ENCODE measurements at places on chromosomes 6 and 20.

DNA sequence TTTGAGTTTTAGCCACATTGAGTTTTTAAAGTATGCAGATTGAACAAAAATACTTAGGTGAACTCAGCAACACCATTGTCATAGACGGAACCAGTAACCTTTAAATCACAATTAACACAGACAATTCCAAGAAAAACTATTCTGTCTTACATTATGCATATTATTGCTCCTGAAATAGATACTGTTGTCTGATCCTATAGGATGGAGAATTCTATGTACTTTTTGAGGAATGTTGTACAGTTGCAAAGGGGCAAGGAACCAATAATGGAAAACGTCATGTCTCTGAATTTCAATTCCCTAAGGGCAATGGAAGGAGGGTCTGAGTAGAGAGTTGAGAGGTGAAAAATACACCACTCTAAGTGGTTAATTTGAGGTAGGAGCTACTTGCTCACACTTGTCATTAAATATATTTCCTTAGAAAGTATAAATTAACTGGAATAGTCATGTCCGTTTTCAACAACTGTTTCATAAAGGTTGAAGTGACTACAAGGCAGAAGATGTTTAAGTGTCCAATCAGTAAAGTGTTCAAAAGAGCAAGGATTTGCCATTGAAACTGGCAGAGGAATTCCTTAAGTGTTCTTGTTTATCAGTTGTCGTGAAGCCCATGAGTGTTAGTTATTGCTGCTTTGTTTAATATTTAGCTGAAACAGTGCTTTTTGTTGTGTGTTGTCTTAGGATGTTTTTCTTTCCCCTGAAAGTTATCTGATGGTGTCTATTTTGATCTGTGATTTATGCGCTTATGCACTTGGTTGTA is 1.3 kb downstream of the NKAIN2 start:
- DNase-seq: no peak

DNA sequence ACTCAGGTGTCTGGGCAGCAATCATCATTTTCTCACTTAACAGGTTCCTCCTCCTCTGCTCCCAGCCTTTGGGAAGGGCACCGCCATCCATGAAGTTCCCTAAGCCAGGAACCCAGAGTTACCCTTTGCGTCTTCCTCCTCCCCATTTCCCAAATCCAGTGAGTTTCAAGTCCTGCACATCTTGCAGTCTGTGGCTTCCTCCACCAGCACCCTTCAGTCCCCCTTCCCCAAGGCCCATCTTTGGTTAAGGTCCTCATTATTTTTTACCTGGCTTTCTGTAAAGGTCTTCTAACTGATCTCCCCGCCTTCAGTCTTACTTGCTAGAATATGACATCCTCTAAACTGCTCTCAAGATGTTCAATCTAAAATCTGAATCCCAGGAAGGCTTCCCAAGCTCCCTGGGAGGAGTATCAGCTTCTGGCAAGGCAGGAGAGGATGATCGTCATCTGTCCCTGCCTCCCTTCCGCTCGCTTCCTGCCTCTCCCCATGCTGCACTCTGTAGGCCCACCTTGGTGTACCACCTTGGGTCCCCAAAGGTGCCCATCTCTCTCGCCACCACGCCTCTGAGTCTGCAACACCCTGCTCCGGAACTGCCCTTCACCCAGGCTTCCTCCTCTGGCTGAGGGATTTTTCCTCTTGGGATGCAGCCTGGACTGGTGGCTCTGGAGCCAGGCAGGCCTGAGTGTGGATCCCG is 11.4 kb upstream of the DUSP22 start:
- no peak for DNase-seq

DNA sequence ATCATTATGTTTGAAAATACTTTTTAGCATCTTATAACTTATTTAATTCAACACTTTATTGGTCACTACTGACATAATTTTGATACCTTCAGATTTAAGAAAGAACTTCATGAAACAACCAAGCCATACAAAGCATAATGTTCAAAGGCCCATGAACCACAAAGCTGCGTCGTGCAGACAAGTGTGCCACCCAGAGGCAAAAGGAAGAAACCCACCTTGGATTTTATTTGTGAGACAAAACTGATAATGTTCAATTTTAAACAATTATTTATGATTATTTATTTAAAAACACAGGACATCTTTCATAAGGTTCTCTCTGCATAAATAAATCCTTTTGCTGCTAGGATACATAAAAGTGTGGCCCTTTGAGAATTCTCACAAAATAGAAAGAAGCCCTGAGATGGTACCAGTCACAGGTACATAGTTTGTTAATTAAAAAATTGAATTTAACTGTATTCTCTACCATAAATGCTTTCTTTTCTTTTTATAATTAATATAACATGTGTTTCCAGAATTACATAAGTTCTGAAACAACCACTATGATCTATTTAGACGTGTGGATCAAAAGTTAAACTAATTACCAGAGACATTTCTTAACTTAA is 143.7 kb downstream of the RALGAPA2 start:
- peak; percentile 55 for DNase-seq

DNA sequence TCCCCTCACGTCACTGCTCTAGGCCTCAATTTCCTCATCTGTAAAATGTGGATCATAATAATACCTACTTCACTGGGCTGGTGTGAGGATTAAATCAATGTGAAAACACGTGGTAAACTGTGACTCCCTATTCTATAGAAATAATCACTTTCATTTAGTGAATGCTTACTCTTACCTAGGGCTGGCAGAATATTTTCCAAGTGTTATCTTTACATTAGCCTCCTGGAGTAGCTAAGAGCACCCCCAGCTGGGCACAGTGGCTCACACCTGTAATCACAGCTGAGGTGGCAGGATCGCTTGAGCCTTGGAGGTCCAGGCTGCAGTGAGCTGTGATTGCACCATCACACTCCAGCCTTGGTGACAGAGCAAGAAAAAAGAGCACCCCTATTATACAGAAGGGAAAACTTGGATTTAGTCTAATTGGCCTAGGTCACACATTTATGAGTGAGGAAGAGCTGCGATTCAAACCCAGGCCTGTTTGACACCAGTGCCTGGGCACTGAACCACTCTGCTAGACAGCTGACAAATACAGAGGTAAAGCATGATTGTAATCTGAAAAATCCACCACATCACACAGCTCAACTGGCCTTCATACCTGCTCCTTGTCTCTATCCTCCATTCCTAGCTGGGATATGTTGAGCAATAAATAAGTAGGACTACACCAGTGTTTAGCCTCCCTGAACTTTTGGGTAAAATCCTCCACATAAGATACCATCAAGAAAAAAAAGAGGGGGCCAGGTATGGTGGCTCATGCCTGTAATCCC is 1.4 kb upstream of the SNTA1 start:
- peak; percentile 39 for DNase-seq

GRCh38 chr6:46419576-46420002 is 71.7 kb downstream of the RCAN2 start:
- DNase-seq: peak; percentile 41

- DNase-seq: no peak
These were observed 312.3 kb downstream of the CDC5L start for GRCh38 chr6:44699851-44700250.

GRCh38 chr6:33316603-33317418 is 733 bp downstream of the ZBTB22 start:
- no peak for DNase-seq

DNA sequence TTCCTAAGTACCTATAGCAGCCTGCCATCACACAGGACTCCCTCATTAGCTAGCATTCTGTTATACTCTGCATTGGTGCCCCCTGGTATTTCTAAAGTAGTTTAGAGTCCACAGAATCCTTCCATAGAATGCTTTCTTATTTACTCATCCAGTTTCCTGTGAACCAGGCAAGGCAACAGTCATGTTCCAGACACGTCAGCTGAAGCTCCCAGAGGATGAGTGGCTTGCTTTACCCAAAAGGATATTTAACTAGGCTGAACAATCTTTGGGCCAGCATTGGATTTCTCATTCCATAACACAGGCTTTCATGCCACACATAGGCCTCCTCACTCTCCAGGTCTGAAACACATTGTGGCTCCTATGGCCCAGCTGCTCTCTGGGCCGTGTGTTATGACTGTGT is 203.8 kb upstream of the MAP3K7 start:
- DNase-seq: no peak

DNA sequence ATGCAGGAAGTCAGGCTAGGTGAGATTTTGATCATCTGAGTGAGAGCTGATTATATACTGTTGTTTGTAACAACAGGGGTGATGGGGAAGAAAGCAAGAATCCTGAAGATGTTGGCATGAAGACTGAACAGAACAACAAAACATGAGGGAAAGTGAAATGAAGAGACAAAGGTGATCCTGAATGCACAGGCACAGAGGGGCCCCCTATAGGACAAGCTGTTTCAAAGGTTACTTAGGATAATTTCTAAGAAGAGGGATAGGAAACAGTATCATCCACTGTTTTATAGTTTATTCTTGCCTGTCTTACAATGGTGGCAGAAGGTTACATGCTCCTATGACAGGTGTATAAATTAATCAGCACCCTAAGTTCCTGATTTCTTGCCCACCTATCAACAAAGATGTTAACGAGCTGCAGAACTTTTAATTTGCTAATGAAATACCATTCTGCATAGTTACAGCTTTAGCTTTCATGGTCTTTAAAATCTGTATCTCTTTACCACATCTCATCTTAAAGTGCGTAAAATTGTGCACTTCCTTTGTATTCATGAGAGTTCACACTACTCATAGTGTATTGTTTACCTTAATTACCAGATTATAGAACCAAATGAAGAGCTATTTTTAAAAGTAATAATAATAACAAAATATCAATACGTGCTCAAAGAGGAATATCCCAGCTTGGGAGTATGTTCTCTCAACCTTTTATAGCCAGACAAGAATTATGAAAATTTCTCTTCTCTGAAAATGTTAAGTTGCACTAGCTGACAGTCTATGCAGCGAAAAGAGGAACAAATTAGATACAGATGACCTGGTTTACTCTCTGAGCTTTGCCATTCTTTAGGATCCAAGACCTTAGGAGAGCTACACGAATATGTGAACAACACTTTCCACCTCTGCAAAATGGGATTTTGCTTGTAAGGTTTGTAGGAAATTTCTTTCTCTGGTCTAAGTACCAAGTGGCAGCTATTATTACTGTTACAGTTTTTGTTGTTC is 192.5 kb downstream of the EDN1 start:
- no peak for DNase-seq

GRCh38 chr6:20717743-20718142 is 183.5 kb downstream of the CDKAL1 start:
- DNase-seq: no peak

- DNase-seq: no peak
These were observed 20.4 kb downstream of the FGD2 start for GRCh38 chr6:37025621-37026466.

- DNase-seq: peak; percentile 74
These were observed 18.4 kb downstream of the LAMA4 start for GRCh38 chr6:112235956-112236355.

DNA sequence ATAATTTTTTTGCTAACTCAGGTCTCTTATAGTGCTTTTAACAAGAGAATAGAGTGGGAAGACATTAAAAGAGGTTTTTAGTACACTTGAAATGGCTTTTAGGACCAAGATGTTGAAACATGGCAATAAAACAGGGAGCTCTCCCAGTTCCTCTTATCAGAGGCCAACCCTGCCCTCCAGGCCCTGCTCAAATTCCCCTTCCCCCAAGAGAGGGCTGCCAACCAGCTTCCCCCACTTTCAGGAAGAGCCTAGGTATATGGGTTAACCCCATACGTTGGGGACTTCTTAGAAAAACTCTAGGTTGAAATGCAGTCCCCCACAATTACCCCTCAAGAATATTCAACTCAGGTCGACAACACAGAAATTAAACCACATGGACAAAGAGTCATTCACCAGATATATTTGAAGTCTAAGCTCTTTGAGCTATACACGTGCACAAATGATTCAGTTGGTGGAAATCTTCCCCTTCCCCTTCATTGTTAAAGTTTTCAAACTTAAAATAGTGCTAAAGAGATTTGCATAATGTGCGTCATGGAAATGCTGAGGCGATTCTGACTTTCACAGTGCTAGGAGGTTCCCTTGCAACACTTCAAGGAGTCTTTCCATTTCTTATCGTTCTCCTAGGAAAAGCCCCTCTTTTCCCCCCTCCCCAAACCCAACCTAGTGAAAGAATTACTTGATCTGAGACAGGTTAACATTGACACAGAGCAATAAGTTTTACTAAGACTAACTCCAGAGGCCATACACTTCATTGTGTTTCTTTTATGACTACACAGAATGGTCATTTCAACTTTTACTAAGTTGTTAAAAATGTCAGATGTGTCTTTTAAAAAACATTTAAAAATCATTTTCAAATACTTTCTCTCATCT is 49.8 kb upstream of the ENPP5 start:
- peak; percentile 16 for DNase-seq

- no peak for DNase-seq
These were observed 80.3 kb downstream of the DTNBP1 start for GRCh38 chr6:15582499-15582898.

DNA sequence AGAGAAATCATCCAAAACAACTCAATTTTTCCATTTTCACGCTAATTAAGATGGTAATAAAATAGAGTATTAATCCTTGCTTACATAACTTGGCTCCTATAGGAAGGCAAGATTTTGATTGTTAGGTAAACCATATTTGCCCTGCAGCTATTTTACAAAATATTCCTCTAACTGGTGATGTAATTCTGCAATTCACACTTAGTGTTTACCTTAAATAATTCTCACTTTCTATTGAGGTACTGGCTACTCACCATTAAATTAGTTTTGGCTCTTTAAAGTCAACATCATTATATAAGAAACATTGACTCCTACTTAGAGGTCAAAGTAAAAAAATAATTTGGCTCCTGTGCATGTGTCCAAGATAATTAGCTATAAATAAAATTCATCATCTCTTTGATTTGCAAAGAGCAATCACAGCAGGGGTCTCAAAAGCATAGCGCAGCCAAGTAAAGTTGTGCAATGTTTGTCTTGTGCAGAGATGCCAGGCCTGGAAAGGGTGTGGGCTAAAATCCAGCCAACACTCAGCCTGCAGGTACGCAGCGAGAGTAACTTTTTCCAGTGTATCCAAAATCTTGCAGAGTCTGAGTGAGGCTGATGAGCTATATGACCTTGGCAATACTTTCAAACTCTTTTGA is 501.2 kb downstream of the MMUT start:
- DNase-seq: no peak

GRCh38 chr6:136073216-136073615 is 176.9 kb downstream of the MTFR2 start:
- no peak for DNase-seq

- DNase-seq: peak; percentile 39
These were observed 27.6 kb downstream of the CDH26 start for GRCh38 chr20:59985864-59986263.

DNA sequence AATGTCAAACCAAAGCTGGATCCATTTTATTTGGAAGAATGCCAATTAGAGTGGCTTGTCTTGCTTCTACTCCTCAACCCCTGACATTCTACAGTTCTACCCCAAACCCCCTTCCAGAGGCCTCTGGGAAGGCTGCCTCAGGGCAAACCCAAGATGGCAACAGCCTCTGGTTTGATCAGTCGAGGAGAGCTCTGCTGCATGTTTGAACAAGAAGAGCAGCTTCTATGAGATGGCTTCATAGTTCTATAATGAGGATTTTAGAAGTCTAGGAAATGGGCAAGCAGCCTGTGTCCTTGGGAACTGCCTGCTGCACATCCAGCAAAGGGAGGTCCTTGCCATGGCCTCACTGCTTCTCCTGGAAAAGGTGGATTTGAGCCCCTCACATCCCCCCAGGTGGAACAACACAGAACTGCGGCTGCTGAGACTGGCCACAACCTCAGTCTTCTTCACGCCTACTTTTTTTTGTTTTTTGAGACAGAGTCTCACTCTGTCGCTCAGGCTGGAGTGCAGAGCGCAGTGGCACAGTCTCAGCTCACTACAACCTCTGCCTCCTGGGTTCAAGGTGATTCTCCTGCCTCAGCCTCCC is 37.9 kb downstream of the ZC3H12D start:
- DNase-seq: no peak

Data from activated CD4-positive, alpha-beta T cell treated with anti-CD3 and anti-CD28 coated beads, Interleukin-10, Interleukin-2, amounts not matched to agents 100 ng/mL and 50 ng/mL, durations not matched to agents 16 hours and 8 hours (primary cell).